ENCODE measurements at places on chromosomes 12 and 14. TPM values are rescaled to one million over a fixed set of nuclear protein-coding genes. Genes with fewer than 3 reads are reported as not detected.

- H3K27ac ChIP-seq: no peak overlapping the region
- H3K27me3 ChIP-seq: no peaks in the 10 kb centered on the region
- peak; percentile 54 for DNase-seq
- no peak overlapping the region for H3K4me3 ChIP-seq
- H3K36me3 ChIP-seq: peaks cover 13% of the 10 kb centered on the region
- peaks cover 36% of the 10 kb centered on the region for H3K4me1 ChIP-seq
These were observed 55.2 kb upstream of the CERS5 start for GRCh38 chr12:50222275-50222783.

GRCh38 chr14:78519863-78520262 lies 349.7 kb downstream of the NRXN3 start:
- H3K27me3 ChIP-seq: no peaks in the 10 kb centered on the region
- H3K4me3 ChIP-seq: no peak overlapping the region
- no peaks in the 10 kb centered on the region for H3K36me3 ChIP-seq
- no peaks in the 10 kb centered on the region for H3K4me1 ChIP-seq
- DNase-seq: peak; percentile 44

- H3K27me3 ChIP-seq: no peaks in the 10 kb centered on the region
- H3K4me3 ChIP-seq: no peak overlapping the region
These were observed 5.5 kb upstream of the ATN1 start for GRCh38 chr12:6921996-6922946.

RNASE2 gene
- not detected for total RNA-seq

DNA sequence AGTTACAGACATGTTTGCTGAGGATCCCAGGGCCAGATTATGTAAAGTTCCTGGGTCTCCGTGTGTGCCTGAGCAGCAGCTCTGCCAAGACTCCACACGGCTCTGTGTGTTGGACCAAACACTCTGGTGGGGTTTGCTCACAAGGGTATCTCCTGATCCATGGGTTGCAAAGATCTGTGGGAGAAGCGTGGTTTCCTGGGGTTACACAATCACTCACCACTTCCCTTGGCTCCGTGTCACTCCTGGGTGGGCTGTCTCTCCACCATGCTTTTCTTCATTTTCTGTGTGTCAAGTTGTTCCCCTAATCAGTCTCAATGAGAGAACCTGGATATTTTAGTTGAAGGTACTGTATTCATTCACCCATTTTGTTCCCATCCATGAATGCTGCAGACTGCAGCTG lies 1088.8 kb downstream of the FSCB start:
- H3K36me3 ChIP-seq: no peaks in the 10 kb centered on the region
- no peaks in the 10 kb centered on the region for H3K27me3 ChIP-seq
- H3K4me3 ChIP-seq: no peak overlapping the region

GRCh38 chr14:78611796-78612571 lies 441.8 kb downstream of the NRXN3 start:
- no peak for DNase-seq
- H3K36me3 ChIP-seq: no peaks in the 10 kb centered on the region
- H3K27ac ChIP-seq: no peak overlapping the region
- no peaks in the 10 kb centered on the region for H3K4me1 ChIP-seq
- H3K4me3 ChIP-seq: no peak overlapping the region

IPO8 gene
- total RNA-seq: 50.5 TPM

DNA sequence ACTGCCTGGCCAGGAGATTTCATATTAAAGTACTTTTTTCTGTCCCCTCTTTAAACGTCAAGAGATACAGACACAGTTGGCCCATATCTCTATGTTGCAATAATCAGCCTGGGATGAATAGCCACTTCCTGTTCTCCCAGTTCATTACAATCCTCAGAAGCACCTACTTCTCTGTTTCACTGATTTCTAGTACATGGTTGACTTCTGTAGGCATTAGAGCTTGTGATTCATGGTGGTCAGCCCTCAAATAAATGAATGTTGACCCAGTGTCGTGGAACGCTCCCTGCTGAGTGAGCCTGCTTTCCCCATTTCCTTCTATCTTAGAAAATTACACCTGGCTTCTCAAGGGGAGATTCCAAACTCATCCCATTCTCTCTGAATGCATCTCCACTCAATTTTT lies 416.7 kb downstream of the PDZRN4 start:
- DNase-seq: no peak
- no peaks in the 10 kb centered on the region for H3K27me3 ChIP-seq
- no peaks in the 10 kb centered on the region for H3K36me3 ChIP-seq
- H3K4me3 ChIP-seq: no peak overlapping the region

DNA sequence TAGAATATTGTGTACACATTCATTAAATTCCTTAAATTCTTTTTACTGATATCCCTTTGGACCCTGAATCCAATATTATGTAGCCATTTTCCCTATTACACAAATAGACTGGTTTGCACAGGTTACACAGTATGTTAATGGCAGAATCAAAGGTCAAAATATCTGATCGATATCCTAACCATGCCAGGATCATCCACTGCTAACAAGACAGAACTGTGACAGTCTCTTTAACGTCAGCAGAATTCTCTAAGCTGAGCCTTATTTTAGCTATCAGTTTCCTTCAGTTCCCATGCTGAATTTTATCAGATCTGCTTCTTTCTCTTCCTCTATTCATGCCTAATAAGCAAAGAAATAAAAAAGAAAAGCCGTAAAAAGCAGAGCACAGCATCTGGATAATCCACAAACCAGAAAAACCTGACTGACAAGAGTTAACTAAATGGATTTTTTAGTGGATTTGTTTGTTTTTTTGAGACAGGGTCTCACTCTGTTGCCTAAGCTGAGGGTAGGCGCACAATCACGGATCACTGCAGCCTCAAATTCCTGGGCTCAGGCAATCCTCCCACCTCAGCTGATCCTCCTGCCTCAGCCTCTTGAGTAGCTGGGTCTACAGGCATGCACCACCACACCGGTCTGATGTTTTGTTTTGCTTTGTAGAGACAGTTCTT lies 130.4 kb downstream of the PAWR start:
- no peaks in the 10 kb centered on the region for H3K36me3 ChIP-seq
- H3K27ac ChIP-seq: no peak overlapping the region
- H3K4me1 ChIP-seq: no peaks in the 10 kb centered on the region
- H3K4me3 ChIP-seq: no peak overlapping the region

- H3K27me3 ChIP-seq: peaks cover 21% of the 10 kb centered on the region
- no peaks in the 10 kb centered on the region for H3K4me1 ChIP-seq
- no peak for DNase-seq
- H3K4me3 ChIP-seq: no peak overlapping the region
- H3K27ac ChIP-seq: no peak overlapping the region
These were observed 56.9 kb upstream of the DHRS4 start for GRCh38 chr14:23896609-23897153.

ART4 gene
- not detected for total RNA-seq

DNA sequence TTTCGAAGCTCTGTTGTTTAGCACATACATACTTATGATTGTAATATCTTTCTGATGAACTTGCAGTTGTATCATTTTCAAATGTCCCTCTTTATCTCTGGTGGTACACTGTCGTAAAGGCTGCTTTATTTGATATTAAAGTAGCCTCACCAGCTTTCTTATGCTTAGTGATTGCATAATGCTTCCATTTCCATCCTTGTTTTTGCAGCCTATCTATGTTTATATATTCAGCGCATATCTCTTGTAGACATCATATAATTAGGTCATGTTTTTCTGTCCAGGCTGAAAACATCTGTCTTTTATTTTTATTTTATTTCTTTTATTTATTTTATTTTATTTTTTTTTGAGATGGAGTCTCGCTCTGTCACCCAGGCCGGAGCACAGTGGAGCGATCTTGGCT lies 34.6 kb downstream of the ACAD10 start:
- H3K4me1 ChIP-seq: no peaks in the 10 kb centered on the region
- H3K27me3 ChIP-seq: no peaks in the 10 kb centered on the region
- DNase-seq: no peak
- H3K27ac ChIP-seq: no peak overlapping the region
- no peak overlapping the region for H3K4me3 ChIP-seq
- H3K36me3 ChIP-seq: peaks cover 12% of the 10 kb centered on the region

RTN1 gene
- total RNA-seq: not detected

MGAT4C gene
- total RNA-seq: not detected

DNA sequence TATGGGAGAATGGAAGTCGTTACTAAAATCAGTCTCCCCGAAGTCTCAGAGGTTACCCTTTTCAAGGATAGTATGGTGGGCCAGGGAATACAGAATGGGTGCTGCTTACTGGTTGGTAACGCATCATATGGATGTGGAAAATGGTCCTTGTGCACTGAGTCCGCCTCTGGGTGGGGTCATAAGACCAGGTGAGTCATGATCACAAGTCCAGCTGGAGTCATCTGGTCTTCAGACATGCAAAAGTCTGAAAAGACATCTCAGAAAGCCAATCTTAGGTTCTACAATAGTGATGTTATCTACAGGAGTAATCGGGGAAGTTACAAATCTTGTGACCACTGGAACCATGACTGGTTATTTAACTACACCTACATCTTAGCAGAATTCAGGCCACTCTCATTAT lies 71.9 kb upstream of the TCL1B start:
- peaks cover 29% of the 10 kb centered on the region for H3K27me3 ChIP-seq
- DNase-seq: no peak
- H3K4me3 ChIP-seq: no peak overlapping the region
- H3K36me3 ChIP-seq: no peaks in the 10 kb centered on the region
- no peak overlapping the region for H3K27ac ChIP-seq
- H3K4me1 ChIP-seq: no peaks in the 10 kb centered on the region

GRCh38 chr12:25764892-25765291 lies 193.6 kb upstream of the RASSF8 start:
- DNase-seq: no peak
- H3K4me1 ChIP-seq: no peaks in the 10 kb centered on the region
- H3K27ac ChIP-seq: no peak overlapping the region
- no peaks in the 10 kb centered on the region for H3K27me3 ChIP-seq

DNA sequence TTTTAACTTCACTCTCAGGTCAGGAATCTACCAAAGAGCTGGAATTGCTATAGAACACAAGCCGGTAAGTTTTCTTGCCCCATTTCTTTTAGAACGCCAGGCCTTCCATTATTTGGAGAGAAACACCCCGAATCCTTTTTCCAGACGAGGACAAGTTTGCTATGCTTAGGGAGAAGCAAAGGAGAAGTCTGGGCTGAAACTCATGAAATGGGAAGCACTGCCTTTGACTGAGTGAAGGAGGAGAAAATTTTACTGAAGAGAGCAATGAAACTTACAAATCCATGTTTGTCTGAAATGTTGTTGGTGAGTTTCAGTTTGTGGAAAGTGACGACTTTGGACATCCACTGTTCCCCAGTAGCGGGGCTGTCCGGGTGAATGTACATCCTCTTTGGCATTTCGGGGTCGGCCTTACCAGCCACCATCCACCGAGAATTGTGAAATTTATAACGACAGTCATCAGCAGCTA lies 3.3 kb downstream of the TBX3 start:
- peaks cover 6% of the 10 kb centered on the region for H3K36me3 ChIP-seq
- no peak for DNase-seq
- H3K27me3 ChIP-seq: peaks cover 67% of the 10 kb centered on the region

- DNase-seq: no peak
- H3K36me3 ChIP-seq: peaks cover 16% of the 10 kb centered on the region
- peaks cover 16% of the 10 kb centered on the region for H3K4me1 ChIP-seq
- H3K27ac ChIP-seq: no peak overlapping the region
- no peak overlapping the region for H3K4me3 ChIP-seq
These were observed 26.7 kb downstream of the DNM1L start for GRCh38 chr12:32705783-32706182.

- H3K27me3 ChIP-seq: no peaks in the 10 kb centered on the region
- peaks cover 33% of the 10 kb centered on the region for H3K36me3 ChIP-seq
- no peak for DNase-seq
- H3K4me3 ChIP-seq: peak overlapping the region; percentile 82
- peaks cover 39% of the 10 kb centered on the region for H3K4me1 ChIP-seq
These were observed 1.7 kb downstream of the HECTD1 start for GRCh38 chr14:31205681-31206535.

TIGAR gene
- 18.1 TPM for total RNA-seq

DNA sequence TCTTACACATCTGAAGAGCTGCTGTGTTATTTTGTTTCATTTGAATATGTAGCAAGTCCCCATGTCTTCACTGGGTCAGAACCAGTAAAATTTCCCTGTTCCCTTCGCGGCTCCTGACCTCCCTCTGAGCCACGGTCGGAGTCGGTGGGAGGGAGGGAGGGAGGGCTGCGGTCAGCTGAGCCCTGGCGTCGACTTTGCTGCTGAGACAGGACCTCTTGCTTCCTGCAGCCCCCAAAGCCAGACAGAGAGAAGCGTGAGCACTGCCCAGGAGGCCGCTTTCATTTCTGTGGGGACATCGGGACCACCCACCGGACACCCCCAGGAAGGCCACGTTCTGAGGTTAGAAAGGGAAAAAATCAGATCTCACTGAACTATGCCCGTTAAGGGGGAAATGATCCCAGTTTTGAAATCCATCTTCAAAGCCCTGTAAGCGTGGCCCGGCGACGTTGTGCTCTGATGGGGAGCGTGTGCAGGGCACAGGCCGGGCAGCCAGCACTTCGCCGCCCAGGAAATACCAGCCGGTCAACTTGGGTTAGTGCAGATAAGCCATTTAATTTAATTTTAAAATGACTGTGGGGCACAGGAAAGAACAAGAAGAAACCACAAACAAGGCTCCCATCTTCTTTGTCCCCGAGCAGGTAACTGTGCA lies 42.1 kb downstream of the NOC4L start:
- H3K27me3 ChIP-seq: peaks cover 19% of the 10 kb centered on the region
- peak overlapping the region; percentile 89 for H3K27ac ChIP-seq
- peaks cover 1% of the 10 kb centered on the region for H3K36me3 ChIP-seq
- no peak for DNase-seq
- peaks cover 41% of the 10 kb centered on the region for H3K4me1 ChIP-seq
- H3K4me3 ChIP-seq: peak overlapping the region; percentile 71

GRCh38 chr14:75299059-75299458 lies 20.4 kb downstream of the FOS start:
- no peaks in the 10 kb centered on the region for H3K36me3 ChIP-seq
- peaks cover 38% of the 10 kb centered on the region for H3K4me1 ChIP-seq
- H3K27ac ChIP-seq: no peak overlapping the region
- H3K4me3 ChIP-seq: no peak overlapping the region

GRCh38 chr12:118704527-118705241 lies 276.7 kb upstream of the SRRM4 start:
- no peak overlapping the region for H3K27ac ChIP-seq
- H3K4me1 ChIP-seq: no peaks in the 10 kb centered on the region
- DNase-seq: no peak
- no peak overlapping the region for H3K4me3 ChIP-seq
- H3K36me3 ChIP-seq: no peaks in the 10 kb centered on the region

- peaks cover 31% of the 10 kb centered on the region for H3K27me3 ChIP-seq
- DNase-seq: no peak
- no peaks in the 10 kb centered on the region for H3K36me3 ChIP-seq
- H3K4me3 ChIP-seq: no peak overlapping the region
These were observed 62.2 kb upstream of the PELI2 start for GRCh38 chr14:56056031-56056430.

All from activated CD8-positive, alpha-beta memory T cell treated with anti-CD3 and anti-CD28 coated beads, Interleukin-2, amount 10 ng/mL, durations not matched to agents 7 days and 5 days (primary cell).